ENCODE measurements at places on chromosomes 2 and 18.

GRCh38 chr18:42706618-42707017, 408.9 kb downstream of the RIT2 start:
- peak; percentile 21 for DNase-seq

DNA sequence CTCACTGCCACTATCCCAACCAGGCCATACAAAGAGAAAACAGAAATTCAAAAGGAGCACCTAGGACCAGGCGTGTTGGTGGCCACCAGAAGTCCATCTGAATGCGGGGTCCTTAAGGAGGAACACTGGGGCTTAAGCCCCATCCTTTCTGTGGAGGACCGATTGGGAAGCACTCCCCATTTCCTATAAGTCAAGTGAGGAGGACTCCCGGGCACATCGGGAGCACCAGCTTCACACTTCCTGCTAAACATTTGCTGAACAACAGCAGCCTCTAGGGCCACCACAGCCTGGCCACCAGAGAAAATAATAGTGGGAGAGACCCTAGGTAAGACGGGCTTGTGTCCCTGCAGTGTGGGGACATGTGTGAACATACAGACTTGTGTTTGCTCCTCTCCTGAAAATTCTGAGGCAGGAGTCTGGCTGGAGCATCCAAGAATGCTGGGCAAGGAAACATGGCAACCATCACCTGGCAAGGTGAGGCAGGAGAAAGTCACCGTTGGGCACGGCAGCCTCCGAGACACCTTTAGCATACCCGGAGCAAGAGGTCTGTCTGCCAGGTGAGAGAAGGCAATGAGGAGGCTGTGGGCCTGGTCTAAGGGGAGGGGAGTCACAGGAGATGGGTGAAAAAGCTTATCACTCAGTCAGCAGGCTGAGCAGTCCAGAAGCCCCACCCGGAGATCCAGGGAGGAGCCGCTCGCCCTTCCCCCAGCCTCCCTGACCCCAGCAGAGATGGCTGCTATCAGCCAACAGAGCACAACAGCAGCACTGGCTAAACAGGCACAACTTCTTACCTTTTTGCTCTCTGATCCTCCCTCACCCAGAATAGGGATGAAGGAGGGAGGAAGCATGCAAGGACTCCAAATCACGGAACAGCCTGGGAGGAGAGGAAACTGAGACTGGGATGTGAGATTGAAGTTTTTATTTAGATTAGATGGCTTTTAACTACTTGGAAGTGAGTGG, 282.3 kb downstream of the EIPR1 start:
- DNase-seq = no peak

DNA sequence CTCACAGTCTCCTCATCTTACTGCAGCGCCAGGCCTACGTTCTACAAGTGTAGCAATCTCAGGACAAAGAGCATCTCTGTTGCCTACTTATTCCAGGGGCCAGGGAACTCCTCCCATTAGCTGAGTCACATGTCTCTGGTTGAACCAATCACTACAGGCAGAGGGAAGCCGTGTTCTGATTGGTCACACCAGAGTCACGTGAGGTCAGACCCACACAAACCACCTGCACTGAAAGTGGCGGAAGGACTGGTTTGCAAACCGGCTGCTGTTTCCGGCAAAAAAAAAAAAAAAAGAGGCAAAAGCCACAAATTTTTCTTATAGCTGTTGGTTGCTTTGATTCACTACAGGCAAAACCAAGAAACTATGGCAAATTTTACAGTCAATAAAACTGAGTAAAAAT, 21.9 kb upstream of the USP14 start:
- no peak for DNase-seq

- no peak for DNase-seq
Observed at GRCh38 chr2:196314780-196315179, 143.4 kb upstream of the STK17B start.

DNA sequence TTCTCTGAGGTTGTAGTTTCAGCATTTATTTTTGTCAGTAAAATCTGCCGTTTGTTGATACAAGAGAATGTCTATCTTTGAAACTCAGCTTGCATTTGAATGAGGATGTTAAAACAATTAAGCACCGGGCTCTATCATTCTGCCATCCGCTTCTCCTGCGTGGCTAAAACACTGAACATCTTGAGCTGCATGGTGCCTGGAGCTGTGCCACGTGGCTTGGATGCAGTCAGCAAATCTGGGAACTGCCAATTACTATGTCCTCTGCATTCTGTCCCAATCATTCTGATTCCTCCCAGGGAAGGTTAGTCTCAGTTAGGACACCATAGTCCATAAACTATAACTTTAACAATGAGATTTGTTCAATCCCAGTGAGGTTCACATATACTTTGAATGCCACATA, 598.4 kb downstream of the FBXO15 start:
- no peak for DNase-seq

DNA sequence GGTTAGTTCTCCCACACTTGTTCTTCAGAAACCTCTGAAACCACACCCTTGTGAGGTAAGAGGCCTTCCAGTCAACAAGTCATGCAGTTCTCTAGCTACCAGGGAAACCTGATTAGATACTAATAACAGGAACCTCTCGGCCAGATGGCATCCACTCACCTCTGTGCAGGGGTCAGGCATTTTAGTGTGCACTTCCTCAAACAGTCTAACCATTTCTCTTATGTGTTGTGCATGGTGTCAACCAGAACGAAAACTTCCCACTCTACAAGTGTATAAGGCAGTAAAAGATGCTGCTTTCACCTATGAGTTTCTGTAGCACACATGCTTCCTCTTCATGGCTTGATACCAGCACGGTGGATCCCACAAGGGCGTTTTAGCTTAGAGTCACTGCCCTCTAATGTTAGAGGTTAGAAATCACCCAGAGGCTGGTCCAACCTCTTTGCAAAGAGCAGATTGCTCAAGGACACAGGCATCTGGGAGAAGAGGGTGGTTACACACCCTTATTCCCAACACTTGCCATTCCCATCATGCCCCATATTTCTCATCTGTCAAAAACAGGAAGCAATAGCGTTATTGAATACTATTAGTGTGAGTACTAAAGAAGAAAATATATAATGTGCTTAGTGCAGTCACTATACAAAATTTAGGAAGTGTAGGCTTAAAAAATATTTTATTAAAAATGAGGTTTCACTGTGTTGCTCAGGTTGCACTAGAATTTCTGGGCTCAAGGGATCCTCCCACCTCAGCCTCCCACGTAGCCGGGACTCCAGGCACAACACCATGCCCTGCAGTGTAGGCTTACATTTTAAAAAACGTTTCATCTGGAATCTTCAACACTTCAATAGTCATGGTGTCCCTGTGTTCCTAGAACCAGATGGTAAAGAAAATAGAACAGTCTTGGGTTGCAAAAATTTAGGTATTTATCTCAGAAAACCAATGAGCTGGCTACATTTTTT, 34.5 kb upstream of the RAB31 start:
- peak; percentile 90 for DNase-seq

- DNase-seq = no peak
Observed at GRCh38 chr2:238634701-238635357, 208.1 kb downstream of the ASB1 start.

DNA sequence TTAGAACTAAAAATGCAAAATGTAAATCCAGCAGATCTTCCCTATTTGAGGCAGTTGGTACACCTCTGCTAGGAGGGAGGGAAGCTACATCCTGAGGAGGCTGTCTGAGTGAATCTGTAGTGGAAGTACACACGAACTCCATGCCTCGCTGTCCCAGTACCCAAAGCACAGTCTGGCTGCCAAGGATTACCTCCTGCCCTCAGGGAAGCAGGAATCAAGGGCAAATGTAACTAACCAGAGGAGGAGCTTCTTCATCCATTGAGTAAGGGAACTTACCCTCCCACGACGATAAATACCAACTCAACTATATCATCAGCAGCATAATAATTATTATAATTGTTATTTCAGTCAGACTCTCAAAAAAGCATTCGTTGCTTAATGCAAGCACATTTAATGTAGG, 2.1 kb downstream of the DHRS9 start:
- DNase-seq = no peak

- DNase-seq = no peak
Observed at GRCh38 chr2:160399880-160400279, 93.7 kb downstream of the RBMS1 start.

DNA sequence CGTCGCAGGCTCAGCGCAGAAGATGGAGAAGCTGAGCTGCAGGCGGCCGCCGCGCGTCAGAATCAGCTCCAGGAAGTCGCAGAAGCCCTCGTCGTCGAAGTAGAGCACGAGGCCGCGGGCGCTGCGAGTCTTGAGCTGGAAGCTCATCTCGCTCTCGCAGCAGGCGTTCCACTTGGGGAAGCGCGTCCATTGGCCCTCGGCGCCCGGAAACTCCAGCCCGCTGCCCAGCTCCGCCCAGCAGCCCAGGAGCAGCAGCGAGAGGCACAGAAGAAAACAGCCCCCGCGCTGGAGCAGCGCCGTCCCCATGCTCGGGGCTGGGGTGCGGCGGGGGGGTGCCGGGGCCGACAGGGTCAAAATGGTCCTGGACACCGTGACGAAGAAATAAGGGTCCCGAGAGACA, 4.0 kb downstream of the NRXN1 start:
- DNase-seq = no peak

DNA sequence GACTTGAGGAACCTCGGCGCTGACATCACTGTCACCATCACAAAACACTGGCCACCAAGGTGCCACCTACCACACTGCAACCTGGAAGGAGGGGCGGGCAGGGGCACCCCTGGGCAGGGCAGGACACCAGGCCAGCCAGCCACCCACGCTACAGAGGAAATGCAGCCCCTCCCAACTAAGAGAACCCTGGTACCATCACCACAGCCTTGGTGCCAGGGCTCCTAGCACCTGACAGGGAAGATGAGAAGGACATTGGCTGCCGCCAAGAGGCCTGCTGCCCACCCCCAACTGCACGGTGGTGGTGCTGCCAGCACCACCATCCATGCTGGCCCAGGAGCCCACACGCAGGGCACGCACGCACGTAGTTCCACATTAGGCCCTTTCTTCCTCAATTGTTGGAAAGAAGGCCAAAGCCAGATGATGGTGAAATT, 88.7 kb downstream of the HDAC4 start:
- DNase-seq = no peak

DNA sequence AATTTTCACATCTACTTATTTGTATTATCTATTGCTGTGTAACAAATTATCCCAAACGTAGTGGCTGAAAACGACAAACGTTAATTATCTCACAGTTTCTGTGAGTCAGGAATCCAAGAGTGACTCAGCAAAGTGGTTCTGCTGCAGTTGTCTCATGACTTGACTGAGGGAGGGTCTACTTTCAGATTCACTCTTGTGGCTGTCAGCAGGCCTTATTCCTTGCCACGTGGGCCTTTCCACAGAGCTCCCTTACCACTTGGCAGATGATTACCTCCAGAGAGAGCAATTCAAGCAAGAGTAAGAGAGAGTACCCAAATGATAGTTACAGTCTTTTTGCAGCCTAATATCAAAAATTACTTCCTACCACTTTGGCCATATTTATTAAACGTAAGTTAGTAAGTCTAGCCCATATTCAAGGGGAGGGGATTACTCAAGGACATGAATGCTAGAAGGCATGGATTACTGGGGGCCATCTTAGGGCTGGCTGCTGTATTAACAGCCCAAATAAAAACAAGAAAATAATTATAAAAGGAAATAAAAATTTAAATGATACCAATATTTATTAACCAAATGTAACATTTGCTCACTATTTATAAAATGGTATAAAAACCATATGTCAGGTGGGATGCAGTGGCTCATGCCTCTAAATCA, 48.7 kb upstream of the NBEAL1 start:
- DNase-seq = no peak

GRCh38 chr2:120133572-120134244, 89.5 kb downstream of the TMEM185B start:
- DNase-seq = no peak

- no peak for DNase-seq
Observed at GRCh38 chr2:144694456-144694855, 174.5 kb upstream of the ZEB2 start.

- no peak for DNase-seq
Observed at GRCh38 chr2:232757905-232758304, 18.5 kb downstream of the KCNJ13 start.

GRCh38 chr2:16179701-16180416, 239.5 kb downstream of the MYCN start:
- no peak for DNase-seq

DNA sequence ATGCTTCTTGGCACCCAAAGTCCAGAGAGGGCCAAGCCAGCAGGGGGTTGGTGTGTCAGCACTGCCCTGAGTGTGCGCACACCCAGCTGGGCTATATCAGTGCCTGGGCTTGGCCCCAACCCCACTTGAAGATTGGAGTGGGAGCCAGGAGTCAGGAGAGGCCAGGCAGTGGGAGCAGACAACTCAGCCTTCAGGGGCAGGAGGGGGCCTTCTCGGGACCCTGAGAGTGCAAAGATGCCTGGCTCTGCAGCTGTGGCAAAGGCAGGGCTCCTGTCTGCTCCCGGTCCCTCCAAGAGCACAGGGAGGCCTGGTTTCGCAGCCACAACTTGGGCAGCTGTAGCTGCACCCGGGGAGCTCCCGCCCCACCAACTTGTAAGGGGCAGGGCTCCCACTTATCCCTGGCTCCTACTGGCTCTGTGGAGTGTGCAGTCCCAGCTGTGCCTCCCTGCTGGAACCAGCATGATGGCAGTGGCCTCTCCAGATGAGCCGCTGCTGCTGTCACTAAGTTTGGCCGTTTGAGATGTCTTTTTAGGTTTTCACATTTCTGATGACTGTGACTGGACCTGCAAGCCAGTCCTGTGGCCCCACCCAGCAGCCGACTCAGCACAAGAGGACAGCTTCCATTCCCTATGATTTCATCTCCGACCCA, 148.8 kb upstream of the HS6ST1 start:
- no peak for DNase-seq

GRCh38 chr2:67374949-67375348, 22.2 kb upstream of the ETAA1 start:
- DNase-seq = no peak

All from keratinocyte (primary cell).